Hematopoietic multipotent progenitor cell (in vitro differentiated cells): ENCODE measurements at places on chromosomes 12 and 14. TPM values are rescaled to one million over a fixed set of nuclear protein-coding genes. Genes with fewer than 3 reads are reported as not detected.

Gene PZP
- not detected for total RNA-seq

Gene KRT86
- total RNA-seq, result under 0.01 TPM

DNA sequence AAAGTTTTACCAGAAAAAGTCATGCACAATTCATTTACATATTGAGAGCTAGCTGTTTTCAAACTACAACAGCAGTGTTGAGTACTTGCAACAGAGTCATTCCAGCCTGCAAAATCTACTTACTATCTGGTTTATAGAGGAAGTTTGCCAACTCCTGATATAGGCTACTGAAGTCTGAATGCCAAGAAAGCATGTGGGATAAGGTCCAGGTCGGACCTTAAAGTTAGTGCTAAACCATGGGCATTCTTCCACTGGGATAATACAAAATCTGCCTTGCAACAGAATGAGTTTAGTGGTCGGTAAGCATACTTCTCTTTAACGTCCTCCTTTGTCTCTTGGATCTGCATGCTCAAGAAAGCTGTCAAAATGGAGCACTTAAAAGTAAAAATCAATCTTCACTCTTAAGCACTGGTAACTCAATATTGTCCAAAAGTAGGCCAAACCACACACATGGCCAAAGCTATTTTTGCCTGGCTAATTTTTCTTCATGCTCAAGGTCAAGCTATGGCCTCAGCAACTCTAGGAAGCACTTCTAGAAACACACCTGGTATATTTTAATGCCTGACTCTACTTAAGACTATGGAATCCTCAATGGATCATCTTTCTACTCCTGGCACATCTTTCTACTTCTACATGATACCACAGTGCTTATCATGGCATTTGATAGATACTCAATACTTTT, 364.9 kb upstream of the KITLG start:
- DNase-seq, result no peak

Gene KRT6C
- not detected for total RNA-seq

DNA sequence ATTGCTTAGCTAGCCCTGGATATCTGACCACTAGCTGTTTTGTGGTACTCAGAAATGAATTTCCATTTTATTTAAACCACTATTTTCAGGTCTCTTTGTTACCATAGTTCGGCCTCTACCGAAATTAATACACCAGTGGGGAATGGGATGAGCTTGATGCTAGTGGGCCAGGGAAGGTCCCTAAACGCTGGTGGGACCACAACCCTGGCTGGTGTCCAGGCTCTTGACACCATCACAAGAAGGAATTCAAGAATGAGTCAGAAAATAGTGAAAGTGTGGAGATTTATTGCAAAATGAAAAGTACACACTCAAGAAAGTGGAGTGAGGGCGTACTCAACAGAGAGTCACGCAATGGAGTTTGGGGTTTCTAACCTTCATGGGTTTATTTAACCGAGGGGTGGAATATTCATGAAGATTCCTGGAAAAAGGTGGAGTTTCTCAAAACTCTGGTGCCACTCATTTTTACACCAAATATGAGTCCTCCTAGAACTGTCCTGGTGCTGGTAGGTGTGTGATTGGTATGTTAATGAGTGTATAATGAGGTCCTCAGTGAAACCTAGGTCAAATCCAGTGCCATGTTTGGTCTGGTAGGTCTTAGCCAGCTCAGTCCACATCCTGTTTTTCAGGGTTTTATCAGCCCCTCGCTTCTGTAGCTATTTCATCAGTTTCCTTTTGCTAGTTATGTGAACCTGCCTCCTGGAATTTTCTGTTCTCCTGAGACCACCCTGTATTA, 38.9 kb upstream of the LRP6 start:
- no peak for DNase-seq

GRCh38 chr12:48003226-48004052, 837 bp downstream of the COL2A1 start:
- peak; percentile 59 for DNase-seq

DNA sequence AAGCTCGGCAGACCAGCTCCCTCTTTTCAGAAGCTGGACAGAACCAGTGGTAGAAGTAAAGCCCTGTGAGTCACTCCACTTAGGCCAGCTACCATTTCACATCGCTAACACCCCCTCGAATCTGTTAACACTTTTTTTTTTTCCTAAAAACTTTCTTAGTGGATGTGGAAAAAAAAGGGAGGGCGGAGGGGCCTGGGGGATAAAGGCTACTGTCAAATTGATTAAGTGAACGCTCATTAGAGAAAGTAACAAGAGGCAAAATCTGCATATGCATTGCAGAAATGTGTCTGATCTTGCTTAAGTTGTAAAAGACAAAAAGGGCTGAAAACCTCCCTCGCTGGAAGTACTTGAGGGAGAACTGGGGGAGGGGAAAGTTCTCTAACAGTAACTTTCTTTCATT, 86.6 kb upstream of the OTX2 start:
- no peak for DNase-seq

DNA sequence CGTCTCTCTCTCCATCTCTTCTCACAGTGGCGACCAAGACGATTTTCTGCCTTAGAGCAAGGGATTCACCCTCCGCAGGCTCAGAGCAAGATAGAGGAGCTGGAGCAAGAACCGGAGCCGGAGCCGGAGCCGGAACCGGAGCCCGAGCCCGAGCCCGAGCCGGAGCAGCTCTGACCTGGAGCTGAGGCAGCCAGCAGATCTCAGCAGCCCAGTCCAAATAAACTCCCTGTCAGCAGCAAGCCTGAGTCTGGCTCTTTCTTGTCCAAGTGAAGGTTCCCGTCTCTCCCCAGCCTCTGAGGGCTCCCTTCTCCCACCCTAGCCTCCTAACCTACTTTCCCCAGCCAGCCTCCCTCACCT, 5.9 kb downstream of the LAG3 start:
- DNase-seq, result no peak

- no peak for DNase-seq
Measured at GRCh38 chr12:104805186-104805585, 152.9 kb downstream of the SLC41A2 start.

- DNase-seq, result no peak
Measured at GRCh38 chr12:72673853-72674252, 401.7 kb downstream of the TRHDE start.

- no peak for DNase-seq
Measured at GRCh38 chr14:52063052-52063462, 5.8 kb downstream of the NID2 start.

- no peak for DNase-seq
Measured at GRCh38 chr14:75927564-75928087, 54.2 kb downstream of the TGFB3 start.

Gene OR4E2
- total RNA-seq, result under 0.01 TPM

Gene RAD9B
- 0.54 TPM for total RNA-seq

Gene C12orf54
- total RNA-seq, result 0.27 TPM

DNA sequence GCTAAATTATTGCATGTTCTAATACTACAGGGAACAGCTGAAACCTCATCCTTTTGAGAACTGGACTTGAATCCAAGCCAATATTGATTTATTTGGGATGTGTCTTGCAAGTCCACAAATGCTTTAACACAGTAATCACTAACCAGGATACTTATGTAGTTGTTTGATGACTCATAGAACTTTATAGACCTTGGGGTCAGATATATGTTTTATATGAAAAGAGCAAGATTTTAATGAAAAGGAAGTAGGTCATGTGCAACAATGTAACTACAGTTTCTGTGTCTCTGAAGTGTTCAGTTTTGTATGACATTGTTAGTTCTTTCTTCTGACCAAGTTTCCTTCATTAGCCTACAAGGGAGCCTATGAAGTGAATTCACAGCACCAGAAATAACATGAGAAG, 352.0 kb downstream of the ZFP36L1 start:
- no peak for DNase-seq

GRCh38 chr14:78451319-78451695, 281.1 kb downstream of the NRXN3 start:
- DNase-seq, result no peak

Gene DNAJC22
- not detected for total RNA-seq

GRCh38 chr12:122356192-122356635, 66.3 kb downstream of the CLIP1 start:
- DNase-seq, result peak; percentile 72

DNA sequence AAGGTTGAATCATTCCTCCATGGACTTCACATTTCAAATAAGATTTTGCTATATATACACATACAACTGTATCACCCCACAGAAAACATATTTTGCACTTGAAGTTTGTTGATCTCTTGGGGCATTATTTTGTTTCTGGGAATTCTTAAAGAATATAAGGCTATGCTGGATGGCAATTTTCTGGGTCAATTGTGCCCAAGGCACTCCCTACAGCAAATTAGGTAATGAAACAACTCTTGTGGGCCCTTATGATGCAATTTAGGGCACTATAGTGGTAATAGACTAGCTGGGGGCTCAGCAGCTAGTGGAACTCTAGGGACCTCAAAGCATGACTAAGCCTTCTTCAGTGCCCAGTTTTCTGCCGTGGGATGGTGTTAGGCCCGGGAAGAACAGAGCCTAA, 444.4 kb downstream of the NRXN3 start:
- DNase-seq, result no peak

DNA sequence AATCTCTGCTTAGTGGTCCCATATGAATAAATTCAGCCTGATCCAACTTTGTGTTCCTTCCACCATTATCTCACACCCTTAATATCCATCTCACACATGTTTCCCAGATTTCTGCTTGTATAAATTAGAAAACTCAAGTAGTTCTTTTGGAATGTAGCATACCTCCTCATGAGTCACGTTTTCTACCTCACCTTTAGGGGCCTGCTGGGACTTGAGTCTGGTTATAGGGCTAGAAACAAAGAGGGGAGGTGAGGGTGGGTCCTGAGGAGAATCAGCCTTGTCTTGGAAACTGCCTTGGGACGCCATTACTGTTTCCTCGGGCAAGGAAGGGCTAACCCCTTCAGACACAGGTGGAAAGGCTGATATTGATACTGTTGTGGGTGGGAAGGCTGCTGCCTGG, 51.1 kb downstream of the EMP1 start:
- DNase-seq, result no peak

GRCh38 chr14:100445436-100446088, 122.4 kb downstream of the SLC25A47 start:
- no peak for DNase-seq

DNA sequence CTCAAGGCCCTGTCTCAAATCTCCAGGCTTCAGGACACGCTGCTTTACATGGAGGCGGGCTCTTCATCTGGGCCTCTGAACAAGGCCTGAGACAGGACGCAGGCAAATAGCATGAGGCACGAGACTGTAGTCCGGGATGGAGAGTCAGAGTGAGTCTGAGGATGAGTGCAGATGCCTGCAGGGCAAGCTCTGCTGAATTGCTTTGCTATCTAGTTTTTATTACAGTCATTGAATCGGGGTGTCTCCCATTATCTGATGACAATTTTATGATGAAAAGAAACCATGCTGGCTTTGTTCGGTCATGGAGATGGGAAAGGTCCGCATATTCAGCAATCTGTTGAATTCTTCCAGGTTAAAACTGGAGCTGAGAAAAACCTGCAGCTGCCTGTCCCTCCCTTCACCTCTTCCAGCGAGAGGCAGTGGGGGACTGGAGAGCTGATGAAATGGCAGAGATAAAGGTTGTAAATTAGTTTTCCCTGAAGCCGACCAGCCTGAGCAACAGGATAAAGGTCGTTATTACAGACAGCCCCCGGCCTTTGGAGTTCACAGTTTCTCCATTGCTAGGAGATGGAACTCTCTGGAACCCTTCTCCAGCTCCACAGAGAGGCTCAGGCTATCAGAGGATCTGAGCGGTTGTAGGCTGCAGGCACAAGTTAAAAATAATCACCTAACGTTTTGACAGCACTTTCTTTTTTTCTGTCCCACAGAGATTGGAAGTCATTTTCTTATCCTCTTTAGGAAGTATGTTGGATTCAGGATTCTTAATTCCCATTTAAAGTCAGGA, 1.3 kb upstream of the ADGRD1 start:
- DNase-seq, result no peak

DNA sequence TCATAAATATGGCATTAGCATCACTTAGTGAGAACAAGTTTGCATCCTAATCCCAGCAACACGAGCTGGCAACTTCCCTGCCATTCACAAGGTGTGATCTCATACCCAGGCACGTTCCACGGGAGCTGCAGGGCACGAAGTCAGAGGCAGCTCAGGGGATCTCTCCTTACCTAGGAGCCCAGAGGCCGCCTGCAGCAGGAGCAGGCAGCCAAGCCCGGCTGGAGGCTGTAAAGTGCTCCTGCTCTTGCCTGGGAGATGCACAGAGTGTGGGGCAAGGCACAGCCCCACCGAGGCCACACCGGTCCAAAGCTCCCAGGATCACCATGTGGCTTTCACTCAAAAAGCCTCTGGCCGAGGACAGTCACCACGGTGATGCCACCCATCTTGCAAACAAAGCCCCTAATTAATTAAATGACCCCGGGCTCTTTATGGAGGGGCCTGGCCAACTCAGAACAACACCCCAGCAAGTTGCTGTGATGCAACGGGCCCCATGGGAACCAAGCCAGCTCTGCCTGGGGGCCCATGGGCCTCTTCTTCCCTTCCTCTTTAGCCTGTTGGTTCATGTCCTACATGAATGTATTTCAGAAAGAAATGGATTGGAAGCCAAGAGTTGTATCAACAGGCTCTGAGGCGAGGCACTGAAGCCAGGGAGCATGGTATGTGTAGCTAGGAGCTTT, 26.5 kb downstream of the NUAK1 start:
- DNase-seq, result no peak

DNA sequence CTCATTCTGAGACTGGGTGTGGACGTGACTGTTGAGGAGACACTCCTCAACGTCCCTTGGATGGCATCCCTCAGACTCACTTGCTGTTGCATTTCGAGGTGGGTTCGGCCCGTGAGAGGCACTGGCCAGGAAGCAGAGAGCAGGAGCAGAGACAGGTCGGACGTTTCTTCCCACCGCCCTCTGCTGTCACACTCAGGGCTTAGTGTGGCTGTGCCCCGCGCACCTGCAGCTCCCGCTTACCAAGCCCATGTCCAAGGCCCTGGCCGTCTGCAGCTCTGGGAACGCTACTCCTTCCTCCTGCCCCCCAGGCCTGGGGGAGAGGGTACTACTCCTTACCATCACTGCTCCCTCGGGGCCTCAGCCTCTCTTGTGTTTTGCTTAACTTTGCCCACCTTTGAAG, 29.8 kb upstream of the PIWIL1 start:
- no peak for DNase-seq

Gene CABP1
- total RNA-seq, result under 0.01 TPM

DNA sequence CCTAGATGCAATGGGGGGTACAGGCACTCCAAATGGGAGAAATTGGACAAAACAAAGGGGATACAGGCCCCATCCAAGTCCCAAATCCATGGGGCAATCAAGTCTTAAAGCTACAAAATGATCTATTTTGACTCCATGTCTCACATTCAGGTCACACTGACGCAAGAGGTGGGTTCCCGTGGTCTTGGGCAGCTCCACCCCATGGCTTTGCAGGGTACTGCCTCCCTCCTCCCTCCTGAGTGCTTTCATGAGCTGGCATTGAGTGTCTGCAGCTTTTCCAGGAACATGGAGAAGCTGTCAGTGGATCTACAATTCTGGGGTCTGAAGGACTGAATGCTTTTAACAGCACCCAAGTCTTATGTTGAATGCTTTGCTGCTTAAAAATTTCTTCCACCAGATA, 274.5 kb upstream of the LRIG3 start:
- DNase-seq, result no peak

DNA sequence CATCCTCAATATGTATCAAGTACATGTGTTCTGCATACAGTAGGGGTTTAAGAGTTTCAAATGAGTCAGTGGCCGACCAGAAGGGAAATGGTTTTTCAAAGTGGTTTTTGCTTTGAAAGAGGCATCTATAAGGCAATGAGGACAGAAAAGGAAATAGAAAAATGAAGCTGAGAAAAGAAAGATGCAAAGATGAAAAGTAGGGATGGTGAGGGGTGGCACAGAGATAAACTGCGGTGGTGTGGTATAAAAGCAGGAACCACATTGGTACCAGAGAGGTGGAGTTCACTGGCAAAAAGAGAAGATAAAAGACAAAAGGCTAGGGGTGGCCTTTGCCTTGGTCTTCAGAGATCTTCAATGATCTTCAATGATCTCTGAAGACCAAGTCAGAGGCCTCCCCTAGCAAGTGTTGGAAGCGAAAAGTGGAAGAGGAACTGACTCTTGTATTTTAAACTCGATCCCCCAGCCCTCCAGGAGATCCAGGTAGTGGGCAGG, 144.0 kb upstream of the KRR1 start:
- no peak for DNase-seq
